Right kidney (tissue), 9 donors: ENCODE measurements at places on chromosomes 12 and 14.
A peak's percentile ranks its signal among the peaks of the same experiment; 100 is the strongest.

DNA sequence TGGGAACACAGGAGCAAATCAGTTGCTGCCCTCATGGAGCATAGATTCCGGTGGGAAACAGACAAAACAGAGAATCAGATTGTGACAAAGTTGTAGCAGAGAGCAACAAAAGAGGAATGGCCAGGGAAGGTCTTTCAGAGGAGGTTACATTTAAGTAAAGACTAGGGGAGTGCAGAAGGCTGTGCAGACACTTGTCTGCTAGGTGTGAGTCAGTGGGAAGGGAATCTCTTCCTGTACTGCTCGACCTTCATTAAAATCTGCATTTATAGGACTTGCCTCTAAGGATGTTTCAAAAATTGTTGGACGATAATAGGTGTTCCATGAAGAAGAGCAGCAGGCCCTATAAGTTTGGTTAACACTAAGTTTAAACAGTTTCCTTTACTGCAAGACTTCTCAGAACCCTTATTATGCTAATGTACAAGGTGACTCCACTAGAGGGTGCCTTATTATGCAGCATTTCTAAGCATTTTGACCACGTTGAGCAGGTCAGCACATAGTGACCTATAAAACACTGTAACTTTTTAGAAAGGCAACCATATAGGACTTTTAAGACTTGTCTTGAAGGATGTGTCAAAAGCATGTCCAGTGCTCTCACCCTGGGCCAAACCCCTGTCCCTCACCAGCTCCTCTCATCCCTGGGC, 91.8 kb upstream of the RIC8B start:
- DNase-seq = no peak

DNA sequence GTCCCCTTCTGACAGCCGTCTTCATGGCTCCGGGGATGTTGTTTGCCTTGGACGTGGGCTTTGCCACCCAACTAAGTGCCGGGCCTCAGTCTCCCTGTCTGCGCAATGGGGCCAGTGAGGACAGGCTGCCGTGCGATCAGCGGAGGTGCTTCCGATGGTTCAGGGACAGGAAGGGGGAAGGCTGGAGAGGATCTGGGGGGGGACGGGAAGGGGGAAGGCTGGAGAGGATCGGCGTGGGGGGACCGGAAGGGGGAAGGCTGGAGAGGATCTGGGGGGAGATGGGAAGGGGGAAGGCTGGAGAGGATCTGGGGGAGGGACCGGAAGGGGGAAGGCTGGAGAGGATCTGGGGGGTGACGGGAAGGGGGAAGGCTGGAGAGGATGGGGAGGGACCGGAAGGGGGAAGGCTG, 3.4 kb downstream of the MMP17 start:
- no peak for DNase-seq

- DNase-seq = no peak
These were observed 18.7 kb upstream of the OASL start for GRCh38 chr12:121057794-121058193.

- DNase-seq = no peak
These were observed 13.9 kb upstream of the RPH3A start for GRCh38 chr12:112777387-112778310.

GRCh38 chr12:26564391-26564790, 268.6 kb downstream of the ITPR2 start:
- DNase-seq = no peak

DNA sequence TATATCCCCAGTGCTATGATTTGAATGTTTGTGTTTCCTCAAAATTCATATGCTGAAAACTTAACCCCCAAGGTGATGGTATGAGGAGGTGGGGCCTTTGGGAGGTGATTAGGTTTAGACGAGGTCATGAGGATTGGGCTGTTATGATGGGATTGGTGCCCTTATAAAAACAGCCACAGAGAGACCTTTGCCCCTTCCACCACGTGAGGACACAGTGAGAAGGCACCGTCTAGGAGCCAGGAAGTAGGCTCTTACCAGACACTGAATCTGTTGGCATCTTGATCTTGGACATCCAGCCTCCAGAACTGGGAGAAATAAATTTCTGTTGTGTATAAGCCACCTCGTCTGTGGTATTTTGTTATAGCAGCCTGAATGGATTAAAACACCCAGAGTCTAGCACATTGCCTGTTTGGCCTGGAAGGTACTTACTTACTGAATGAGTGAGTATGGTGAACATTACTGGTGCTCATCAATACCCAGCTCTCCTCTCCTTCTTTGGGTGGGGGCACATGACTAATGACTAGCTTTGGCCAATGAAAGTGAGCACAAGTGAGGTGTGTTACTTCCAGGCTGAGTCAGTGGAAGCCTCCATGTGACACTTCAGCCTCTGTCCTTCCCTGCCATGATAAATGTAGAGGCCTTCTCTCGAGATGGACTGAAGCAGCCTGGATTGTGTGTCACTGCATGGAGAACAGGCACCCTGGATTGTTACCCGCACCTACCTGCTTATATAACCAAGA, 72.4 kb upstream of the CHST11 start:
- no peak for DNase-seq

GRCh38 chr12:93846936-93847516, 169.9 kb downstream of the CRADD start:
- no peak for DNase-seq

GRCh38 chr14:78157494-78158437, 12.4 kb upstream of the NRXN3 start:
- no peak for DNase-seq

GRCh38 chr14:77014004-77014604, 14.4 kb downstream of the IRF2BPL start:
- peak; percentile 71 for DNase-seq

DNA sequence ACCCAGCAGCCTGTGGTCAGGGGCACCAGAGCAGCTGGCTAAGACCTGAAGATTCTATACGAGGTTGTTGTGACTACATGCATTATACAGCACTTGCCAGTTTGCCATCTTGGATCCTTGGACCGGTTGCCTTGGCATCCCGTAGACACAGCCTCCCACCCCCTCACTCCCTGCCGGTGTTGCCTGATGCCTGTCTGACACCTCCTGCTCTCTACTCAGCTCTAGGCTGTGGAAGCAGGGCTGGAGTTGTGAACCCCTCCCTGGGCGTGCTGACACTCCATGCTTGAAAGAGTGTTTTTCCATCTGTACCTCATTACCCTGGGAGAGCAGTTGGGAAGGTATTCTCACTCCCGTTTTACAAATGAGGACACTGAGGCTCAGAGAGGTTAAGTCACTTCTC, 2.5 kb downstream of the CHGA start:
- DNase-seq = no peak

- no peak for DNase-seq
These were observed 5.6 kb downstream of the FBXO33 start for GRCh38 chr14:39426605-39427004.

DNA sequence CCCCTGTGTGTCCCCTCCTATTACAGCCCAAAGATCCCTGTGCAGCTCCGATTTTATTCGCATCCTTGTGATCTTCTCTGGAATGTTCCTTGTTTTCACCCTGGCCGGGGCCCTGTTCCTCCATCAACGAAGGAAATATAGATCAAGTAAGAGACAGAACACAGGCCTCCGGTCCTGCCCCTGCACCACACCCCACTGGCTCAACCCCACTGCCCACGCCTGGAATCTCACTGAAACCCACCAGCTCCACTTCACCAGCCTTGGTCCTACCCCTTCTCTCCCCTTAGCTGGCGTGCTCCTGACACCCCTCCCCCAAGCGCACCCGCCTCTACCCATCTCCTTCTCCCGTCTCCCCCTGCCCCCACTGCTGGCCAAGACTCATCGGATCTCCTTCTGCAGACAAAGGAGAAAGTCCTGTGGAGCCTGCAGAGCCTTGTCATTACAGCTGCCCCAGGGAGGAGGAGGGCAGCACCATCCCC, 934 bp upstream of the TAPBPL start:
- no peak for DNase-seq

GRCh38 chr12:10211940-10212738, 538 bp upstream of the GABARAPL1 start:
- DNase-seq = peak; percentile 89

DNA sequence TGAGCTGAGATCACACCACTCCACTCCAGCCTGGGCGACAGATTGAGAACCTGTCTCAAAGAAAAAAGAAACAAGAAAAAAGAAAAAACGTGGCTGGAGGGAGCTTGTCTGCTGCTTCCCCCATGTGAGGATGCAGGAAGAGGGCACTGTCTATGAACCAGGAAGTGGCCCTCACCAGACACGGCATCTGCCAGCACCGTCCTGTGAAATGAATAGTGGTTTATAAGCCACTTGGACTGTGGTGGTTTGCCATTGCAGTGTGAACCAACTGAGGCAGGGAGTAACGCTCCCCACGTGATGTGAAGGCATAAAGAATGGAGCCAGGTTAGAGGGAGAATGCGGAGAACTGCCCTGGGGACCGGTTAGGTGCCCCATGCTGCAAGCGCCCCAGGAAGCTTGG, 4.5 kb upstream of the BRF1 start:
- DNase-seq = no peak

- DNase-seq = peak; percentile 72
These were observed 1.0 kb downstream of the ZDHHC22 start for GRCh38 chr14:77140359-77141213.

DNA sequence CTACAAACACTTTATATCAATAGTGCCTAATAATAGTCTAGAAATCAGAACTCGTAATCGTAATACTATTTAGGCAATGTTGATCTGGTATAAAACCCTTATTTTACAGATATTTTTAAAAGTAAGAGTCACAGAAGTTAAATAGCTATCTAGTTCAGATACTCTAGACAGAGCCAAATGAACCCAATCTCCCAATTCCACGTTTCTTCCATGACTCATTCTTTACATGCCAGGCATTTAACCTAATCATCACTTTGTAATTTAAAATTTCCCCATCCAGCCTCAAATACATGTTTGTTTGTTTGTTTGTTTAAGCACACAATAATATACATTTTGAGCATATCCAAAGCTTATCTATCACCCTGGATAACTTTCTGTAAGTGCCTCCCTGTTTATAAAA, 36.4 kb upstream of the GARIN6 start:
- DNase-seq = no peak

DNA sequence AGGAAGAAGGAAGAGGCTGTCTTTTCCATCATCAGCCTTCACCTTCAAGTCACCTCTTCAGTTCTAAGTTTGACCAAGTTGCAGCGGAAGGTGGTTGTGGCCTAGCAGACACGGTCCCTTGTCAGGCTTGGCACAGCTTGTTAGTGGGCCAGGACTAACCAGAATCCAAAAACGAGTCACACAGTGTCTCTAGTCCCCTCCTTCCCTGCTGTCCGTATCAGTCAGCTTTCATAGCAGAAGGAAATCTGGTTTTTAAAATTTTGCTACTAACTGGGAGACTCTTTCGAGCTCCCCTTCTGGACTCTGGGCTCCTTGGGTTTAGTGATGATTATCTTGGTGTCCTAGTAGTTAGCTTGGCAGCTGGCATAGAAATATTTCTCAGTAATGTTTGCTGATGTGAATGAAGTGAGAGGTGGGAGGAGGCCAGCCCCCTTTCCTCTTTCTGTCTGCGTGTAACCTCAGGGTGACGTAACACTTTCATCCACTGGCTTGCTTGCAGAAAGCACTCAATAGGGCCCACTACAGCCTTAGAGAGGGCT, 3.8 kb downstream of the ETV6 start:
- no peak for DNase-seq

- DNase-seq = peak; percentile 84
These were observed 6.5 kb downstream of the HOXC12 start for GRCh38 chr12:53961025-53961761.

GRCh38 chr12:32947206-32948067, 50.9 kb upstream of the PKP2 start:
- DNase-seq = peak; percentile 25

- peak; percentile 61 for DNase-seq
These were observed 1.2 kb downstream of the NKX2-1 start for GRCh38 chr14:36518586-36519430.

DNA sequence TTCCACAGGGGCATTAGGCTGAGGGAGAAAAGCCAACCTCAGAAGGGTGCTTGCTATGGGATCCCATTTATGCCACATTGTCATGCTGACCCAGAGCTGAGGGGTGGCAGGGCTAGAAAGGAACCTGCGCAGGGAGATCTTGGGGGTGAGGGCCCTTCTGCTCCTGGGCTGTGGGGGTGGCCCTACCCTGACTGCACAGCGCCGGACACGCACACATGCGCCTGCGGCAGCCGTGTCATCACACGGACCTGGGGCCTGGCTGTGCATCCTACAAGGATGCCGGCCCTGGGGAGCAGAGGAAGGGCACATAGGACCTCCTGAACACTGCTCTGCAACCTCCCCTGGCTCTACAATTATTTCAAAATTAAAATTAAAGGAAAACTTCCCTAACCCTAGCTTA, 6.9 kb downstream of the CDCA4 start:
- no peak for DNase-seq

- DNase-seq = no peak
These were observed 69.6 kb downstream of the TMTC2 start for GRCh38 chr12:82756303-82756702.

DNA sequence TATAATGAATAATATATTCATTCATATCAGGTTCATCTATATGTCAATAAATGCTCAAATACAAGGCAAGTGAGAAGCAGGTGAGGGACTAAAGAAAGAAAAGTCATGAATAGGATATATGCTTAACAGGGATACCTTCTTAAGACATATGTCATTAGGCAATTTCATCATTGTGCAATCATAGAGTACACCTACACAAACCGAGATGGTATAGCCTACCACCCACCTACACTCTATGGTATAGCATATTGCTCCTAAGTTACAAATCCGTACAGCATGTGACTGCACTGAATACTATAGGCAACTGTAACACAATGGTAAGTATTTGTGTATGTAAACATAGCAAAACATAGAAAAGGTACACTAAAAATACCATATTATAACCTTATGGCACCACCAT, 39.0 kb downstream of the KANSL2 start:
- DNase-seq = no peak

DNA sequence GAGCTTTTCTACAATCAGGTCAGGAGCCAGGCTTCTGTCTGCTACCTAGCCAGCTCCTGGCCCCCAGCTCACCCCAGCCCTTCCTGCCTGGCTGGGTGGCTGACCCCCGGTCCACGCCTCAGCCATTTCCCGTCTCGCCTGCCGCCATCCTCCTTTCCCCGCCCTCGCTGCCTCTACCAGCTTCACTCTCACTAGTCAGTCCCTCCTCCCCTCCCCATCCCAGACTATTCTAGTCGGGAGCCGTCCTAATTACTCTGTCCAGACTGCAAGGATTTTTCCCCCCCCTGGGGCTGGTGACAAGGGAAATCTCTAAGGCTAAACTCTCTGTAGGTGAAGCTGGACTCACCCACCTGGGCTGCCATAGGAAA, 825 bp downstream of the DHH start:
- no peak for DNase-seq

DNA sequence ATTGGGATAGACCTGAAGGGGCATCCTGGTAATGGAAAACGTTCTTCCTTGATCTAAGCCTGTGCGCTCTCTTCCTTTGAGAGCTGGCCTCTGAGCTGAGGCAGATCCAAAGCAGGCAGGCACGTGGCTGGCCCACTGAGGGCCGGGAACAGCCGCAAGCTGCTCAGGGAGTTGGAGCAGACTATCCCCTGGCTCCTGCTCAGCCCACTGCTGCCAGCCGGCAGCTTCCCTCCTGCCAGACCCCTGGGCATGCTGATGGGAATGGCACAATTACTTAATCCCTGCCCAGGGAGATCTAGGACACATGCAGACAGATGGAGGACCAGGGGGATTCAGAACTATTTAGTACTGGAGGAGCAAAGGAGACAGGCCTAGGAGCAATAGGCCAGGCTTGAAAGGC, 14.4 kb downstream of the NEUROD4 start:
- no peak for DNase-seq
